Mesenchymal stem cell (in vitro differentiated cells and primary cell): ENCODE measurements at places on chromosomes 16 and 17.

DNA sequence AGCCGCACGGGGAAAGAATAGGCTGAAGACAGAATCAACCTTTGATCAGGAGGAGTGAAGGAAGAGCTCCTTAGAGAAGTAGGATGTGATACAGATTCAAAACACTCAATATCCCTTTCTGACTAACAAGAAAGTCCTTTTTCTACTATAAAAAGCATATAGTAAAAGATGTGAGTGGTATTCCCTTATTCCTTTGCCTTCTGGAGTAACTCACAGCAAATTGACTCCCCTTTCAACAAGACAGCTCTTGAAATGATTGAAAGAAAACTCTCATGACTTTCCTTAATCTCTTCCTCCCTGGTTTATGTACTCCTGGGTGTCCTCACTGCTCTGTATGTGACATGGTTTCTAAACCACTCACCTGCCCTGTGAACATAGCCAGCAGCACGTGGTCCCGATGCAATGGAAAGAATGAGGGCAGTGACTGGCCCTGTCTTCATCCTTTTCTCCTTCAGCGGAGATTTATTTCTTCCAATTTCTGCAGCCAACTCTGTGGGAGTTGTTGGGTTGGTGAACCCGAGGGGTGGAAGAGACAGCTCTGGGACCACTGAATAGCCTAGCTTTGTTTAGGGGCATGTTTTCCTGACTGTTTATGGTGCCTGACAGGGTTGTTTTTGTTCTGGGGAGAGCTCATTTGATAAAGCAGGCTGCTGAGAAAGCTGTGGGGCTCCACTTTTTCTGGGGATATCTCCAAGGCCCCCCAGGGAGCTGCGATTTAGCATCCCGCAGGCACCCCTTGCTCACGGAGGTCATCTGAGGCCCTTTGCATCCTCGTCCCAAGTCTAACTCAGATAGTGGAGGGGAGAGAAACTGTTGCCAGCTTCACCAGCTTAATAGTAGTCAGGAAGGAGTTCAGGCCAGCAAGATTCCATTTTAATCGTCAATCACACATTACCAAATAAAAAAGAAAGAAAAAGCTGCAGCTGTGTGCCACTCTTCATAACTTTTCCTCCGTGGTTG lies 46.7 kb downstream of the MAP2K6 start:
- DNase-seq = no peak

GRCh38 chr16:11248133-11248532 lies 7.9 kb downstream of the SOCS1 start:
- DNase-seq = no peak

- peak; percentile 86 for DNase-seq
Measured at GRCh38 chr16:67884684-67885083, at the start of gene NRN1L. Gene NRN1L (plus strand): TSS chr16:67884885. CDS start chr16:67884904, 19 bp downstream.

- no peak for DNase-seq
Measured at GRCh38 chr17:67531291-67531690, 154.2 kb downstream of the PITPNC1 start.

DNA sequence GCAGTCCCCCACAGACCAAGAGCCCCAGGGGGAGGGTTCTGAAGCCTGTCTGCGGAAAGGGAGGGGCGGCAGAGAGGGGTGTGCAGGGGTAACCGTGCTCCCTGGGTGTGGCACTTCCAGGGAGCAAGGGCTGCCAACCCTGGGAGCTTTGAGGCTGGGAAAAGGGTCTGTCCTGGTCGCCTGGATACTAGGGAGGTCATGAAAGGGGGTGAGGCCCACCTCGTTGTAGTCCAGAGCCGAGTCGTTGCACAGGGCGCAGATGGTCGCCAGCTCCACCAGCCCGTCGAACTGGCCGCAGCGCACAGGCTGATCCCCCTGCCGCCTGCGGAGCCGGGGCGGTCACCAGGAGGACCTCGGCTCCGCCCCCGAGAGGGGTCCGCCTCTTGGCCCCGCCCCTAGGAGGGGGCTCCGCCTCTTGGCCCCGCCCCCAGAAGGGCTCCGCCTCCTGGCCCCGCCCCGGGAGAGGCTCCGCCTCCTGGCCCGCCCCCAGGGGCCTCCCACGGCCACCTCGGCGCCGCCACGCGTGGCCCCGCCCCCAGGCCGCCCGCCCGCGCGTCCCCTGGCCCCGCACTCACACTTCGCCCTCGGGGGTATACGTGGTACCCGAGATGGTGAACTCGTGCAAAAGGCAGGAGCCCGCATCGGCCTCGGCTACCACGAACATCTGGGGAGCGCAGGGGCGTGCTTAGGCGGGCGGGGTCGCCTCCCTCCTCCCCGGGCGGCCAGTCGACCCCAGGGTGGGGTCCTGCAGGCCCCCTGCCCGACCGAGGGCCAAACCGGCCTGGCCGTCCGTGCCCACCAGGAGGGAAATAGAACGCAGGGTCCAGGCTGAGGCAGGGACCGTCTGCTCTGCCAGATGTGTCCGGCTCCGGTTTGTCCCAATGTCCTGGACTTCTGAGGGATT lies 19.5 kb downstream of the ATP2A3 start:
- DNase-seq = peak; percentile 73

DNA sequence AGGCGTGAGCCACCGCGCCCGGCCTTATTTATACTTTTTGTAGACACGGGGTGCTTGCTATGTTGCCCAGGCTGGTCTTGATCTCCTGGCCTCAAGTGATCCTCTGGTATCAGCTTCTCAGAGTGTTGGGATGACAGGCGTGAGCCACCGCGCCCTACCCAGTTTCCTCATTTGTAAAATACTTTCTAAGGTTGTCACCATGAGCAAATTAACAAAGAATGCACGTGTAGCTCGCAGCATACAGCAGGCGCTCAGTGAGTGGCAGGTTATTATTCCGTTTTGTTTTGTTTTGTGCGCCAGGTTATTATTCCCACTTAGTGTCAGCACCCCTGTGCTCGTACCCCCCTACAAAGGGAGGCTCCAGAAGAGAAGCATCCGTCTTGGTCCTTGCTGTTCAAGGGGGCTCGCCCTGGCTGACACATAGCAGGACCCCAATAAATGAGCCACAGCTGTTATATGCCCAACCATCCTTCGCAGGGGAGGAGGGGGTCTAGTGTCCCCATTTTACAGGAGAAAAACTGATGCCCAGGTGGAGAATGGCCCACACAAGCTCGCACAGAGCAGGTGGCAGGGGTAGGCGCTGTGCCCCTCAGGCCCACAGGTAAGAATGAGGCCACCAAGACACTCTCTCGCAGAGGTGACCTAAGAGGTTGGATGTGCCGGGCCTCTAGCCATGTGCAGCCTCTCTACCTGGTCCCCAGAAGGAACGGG lies 686 bp upstream of the MIEF2 start:
- DNase-seq = no peak

- peak; percentile 40 for DNase-seq
Measured at GRCh38 chr17:48843187-48843900, 12.5 kb downstream of the CALCOCO2 start.
